ENCODE measurements at places on chromosomes 5 and 9. TPM values are rescaled to one million over a fixed set of nuclear protein-coding genes. Genes with fewer than 3 reads are reported as not detected.
A peak's percentile ranks its signal among the peaks of the same experiment; 100 is the strongest.

GRCh38 chr5:55427157-55427556, 107.6 kb downstream of the PLPP1 start:
- no peak overlapping the region for H3K27ac ChIP-seq
- no peaks in the 10 kb centered on the region for H3K27me3 ChIP-seq
- H3K36me3 ChIP-seq: peaks cover 16% of the 10 kb centered on the region
- H3K4me3 ChIP-seq: no peak overlapping the region
- DNase-seq: no peak
- H3K4me1 ChIP-seq: peaks cover 8% of the 10 kb centered on the region

DNA sequence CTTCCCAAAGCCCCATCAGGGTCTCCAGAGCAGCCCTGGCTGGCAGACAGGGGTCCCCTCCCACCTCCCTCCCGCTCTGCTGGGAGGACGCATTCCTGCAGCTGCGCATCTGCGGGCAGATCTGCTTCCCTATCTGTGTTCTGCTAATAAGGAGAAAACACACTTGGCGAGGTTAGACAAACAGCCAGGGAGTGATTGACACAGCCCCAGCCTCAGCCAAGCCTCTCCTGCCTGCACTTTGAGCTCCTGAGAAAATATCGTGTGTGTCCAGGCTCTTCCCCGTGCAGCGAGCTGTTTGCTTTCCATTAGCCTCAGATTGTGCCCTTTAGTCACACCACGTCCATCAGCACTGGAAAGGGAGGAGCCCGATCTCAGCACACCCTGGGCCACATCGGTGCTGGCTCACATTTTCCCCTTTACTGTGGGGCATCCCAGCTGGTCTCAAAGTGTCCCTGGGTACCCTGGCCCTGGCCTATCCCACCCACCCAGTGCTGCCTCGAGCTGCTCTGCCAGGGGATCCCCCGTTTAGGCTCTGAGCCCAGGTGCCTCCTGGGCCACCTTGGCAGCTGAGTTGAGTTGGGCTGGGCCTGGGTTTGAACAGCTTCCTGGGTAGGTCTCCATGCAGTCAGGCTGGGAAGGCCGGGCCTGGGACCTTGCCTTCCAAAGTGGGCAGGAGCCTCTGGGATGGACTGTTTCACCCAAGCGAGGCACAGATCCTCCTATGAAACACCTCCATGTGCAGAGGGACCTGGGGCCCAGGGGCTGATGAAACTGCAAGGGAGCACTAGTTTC, 61.1 kb downstream of the BARX1 start:
- peak; percentile 45 for DNase-seq
- H3K27me3 ChIP-seq: no peaks in the 10 kb centered on the region
- no peaks in the 10 kb centered on the region for H3K36me3 ChIP-seq
- H3K27ac ChIP-seq: no peak overlapping the region
- no peak overlapping the region for H3K4me3 ChIP-seq
- H3K4me1 ChIP-seq: no peaks in the 10 kb centered on the region

GRCh38 chr5:163623986-163624385, 118.6 kb downstream of the MAT2B start:
- no peaks in the 10 kb centered on the region for H3K36me3 ChIP-seq
- H3K4me1 ChIP-seq: no peaks in the 10 kb centered on the region
- H3K4me3 ChIP-seq: no peak overlapping the region
- no peak overlapping the region for H3K27ac ChIP-seq

- no peaks in the 10 kb centered on the region for H3K4me1 ChIP-seq
- no peaks in the 10 kb centered on the region for H3K36me3 ChIP-seq
- H3K27ac ChIP-seq: no peak overlapping the region
- no peak for DNase-seq
Observed at GRCh38 chr5:13956471-13956870, 12.0 kb upstream of the DNAH5 start.

DNA sequence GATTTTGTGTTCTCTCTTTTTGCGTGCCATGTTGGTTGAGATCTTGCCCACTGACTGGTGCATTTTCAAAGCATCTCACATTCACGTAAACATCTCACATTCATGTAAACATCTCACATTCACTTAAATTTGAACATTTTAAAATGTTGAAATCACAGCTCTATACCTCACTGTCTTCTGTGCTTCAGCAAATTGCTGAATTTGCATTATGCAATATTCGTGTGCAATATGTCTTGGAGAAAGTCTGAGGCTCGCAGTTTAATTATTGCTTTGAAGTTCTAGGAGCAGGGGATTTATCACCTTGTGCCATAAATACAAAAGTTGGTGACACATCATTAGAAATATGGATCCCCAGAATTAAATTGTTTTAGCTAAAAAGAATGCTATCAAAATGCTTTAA, 42.6 kb downstream of the TNFSF15 start:
- H3K36me3 ChIP-seq: no peaks in the 10 kb centered on the region
- DNase-seq: no peak
- no peak overlapping the region for H3K27ac ChIP-seq
- H3K4me3 ChIP-seq: no peak overlapping the region
- no peaks in the 10 kb centered on the region for H3K4me1 ChIP-seq
- no peaks in the 10 kb centered on the region for H3K27me3 ChIP-seq

The PPP3R2 gene
- not detected for polyA plus RNA-seq
